ENCODE measurements at places on chromosomes 7 and 10.
A peak's percentile ranks its signal among the peaks of the same experiment; 100 is the strongest.

DNA sequence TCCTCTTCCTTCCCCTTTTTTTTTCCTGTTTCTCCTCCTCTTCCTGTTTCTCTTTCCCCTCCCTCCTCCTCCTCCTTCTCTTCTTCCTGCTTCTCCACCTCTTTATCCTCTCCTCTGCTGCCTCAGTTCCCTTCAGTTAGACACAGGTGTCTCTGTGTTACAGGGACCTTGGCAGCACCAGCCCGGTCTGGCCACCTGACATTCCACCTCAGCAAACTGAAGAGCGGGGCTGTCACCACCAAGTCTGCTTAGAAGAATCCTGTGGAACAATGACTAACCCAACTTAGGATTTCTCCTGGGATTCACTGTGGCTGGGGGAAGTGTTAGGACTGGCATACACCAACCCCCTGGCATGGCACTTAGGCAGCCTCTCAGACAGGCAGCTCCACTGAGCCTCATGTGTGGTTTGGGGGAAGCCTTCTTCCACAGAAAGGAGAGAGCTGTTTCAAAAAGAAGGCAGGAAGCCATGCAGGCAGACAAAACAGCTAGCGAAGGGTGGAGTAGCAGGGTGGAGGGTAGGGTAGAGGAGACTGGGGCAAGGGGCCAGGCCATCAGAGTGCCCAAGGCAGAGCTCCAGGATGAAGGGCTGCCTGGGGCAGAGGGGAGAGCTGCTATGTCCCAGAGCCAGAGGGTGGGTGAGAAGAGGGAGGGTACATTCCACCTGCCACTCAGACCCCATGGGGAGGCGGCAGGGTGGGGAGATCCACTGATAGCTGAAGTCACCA lies 13.2 kb upstream of the GDF10 start:
- no peak for DNase-seq

- no peak for DNase-seq
These were observed 83.9 kb downstream of the ADCY1 start for GRCh38 chr7:45657890-45658715.

DNA sequence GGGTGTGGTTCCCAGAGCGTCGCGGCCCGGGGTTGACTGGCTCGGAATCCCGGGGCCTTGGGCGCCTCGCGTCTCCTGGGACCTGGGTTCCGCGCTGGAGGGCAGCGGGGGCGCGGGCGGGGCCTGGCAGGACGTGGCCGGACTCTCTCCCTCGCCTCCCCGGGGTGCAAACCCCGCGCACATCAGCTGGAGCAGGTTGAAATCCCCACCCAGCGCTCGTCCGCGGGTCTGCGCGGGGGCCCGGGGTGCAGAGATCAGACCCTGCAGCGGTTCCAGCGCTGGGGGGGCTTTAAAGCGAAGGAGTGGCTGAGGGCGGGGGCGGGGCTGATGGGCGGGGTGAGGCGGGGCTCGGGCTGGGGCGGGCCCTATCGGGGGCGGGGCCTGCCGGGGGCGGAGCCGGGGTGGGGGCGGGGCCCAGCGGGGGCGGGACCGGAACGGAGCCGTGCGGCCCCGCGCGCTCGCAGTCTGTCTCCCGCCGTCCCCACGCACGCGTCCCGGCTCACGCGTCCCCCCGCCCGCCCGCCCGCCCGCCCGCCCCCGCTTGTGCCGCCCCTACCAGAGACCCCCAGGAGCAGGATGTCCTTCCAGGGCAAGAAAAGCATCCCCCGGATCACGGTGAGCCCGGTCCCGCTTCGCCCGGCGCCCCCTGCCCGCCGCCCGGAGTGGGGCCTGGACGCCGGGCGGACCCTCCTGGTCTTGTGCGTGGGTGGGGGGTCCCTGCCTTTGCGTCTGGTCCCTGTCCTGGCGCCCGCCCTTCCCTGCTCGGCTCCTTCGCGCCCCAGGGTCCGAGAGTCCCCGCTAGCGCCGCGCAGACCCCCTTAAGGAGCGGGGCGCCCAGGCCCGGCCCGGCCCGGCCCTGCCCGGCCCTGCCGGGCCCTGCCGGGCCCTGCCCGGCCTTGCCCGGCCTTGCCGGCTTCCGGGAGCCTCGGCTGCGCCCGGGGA lies at the start of gene DPYSL4:
DPYSL4 (plus strand) TSS at position 461 of the 942 bp plus-strand sequence; CDS start at position 577, 116 bp downstream.
- DNase-seq = no peak

- peak; percentile 3 for DNase-seq
These were observed 60.7 kb upstream of the CCDC6 start for GRCh38 chr10:59967079-59967478.

GRCh38 chr7:103962070-103962469 lies 27.4 kb downstream of the RELN start:
- no peak for DNase-seq

- DNase-seq = no peak
These were observed 24.3 kb downstream of the CAPZA2 start for GRCh38 chr7:116886543-116887156.

- DNase-seq = no peak
These were observed 16.2 kb downstream of the CPVL start for GRCh38 chr7:29130096-29130495.

GRCh38 chr10:22702348-22702747 lies 12.0 kb downstream of the PIP4K2A start:
- DNase-seq = peak; percentile 86

GRCh38 chr10:34966451-34966850 lies 123.7 kb downstream of the CUL2 start:
- peak; percentile 45 for DNase-seq

- peak; percentile 16 for DNase-seq
These were observed 258.3 kb downstream of the SNX13 start for GRCh38 chr7:17681965-17682364.

- peak; percentile 69 for DNase-seq
These were observed 1.4 kb downstream of the CCNJ start for GRCh38 chr10:96044736-96045135.

GRCh38 chr7:1986366-1987083 lies 246.2 kb downstream of the MAD1L1 start:
- DNase-seq = no peak

- DNase-seq = no peak
These were observed 212.7 kb upstream of the PHYHIPL start for GRCh38 chr10:58963723-58964124.

DNA sequence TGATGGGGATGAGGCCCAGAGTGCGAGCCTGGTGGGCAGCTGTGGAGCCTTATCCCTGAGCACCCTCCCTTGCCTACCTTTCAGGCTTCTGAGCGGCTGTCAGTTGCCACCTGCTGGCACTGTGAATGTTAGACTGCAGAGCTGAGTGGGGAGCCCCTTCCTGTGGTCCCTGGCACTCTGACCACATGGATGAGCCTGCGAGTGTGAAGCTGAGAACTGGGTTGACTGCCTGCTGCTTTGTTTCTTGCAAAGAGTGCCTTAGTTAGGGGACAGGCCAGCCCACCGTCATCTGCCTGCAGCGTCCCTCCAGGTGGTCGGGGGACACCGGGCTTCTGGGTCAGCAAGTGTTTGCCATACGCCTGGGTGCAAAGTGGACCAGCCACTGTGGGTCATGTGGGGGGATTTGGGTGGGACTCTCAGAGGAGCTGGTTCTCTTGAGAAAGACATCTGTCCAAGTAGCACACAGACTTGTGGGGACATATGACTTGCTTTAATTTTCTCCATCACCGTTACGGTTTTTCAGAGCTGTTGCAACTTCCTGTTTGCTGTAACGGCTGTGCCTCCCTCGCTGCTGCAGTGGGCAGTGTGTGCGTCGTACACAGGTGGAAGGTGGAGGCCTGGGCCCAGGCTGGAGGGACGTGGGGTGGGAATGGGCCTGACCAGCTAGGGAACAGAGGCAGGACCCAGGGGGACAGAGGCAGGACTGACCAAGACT lies 13.7 kb downstream of the INPP5A start:
- DNase-seq = no peak

Data from choroid plexus epithelial cell (primary cell).